ENCODE measurements at places on chromosomes 13 and 19. TPM values are rescaled to one million over a fixed set of nuclear protein-coding genes. Genes with fewer than 3 reads are reported as not detected.
A peak's percentile ranks its signal among the peaks of the same experiment; 100 is the strongest.

MAST1 gene
- polyA plus RNA-seq: 3.5 TPM

BCAM gene
- polyA plus RNA-seq: not detected

- H3K4me1 ChIP-seq: no peaks in the 10 kb centered on the region
- no peaks in the 10 kb centered on the region for H3K36me3 ChIP-seq
- no peak for DNase-seq
- no peak overlapping the region for H3K27ac ChIP-seq
- H3K27me3 ChIP-seq: no peaks in the 10 kb centered on the region
- H3K4me3 ChIP-seq: no peak overlapping the region
Measured at GRCh38 chr19:33798681-33799111, 2.0 kb downstream of the KCTD15 start.

DNA sequence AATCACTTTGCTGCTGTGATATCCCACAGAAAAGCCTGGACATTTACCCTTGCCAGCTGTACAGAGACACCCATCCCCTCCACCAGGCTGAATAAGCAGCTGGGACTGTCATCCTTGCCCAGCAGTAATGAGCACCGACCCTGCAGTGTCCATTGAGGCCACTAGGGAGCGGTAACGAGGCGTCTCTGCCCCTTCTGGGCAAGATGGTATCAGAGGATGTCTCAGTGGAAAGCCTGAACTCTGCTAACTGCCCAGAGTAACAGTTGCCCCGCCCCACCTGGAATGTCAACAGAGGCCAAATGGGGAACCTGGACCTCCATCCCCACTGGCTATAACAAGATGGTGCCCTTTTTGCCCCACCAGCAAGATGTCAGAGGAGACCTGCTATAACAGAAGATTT, 22.8 kb upstream of the CEACAM20 start:
- no peak overlapping the region for H3K27ac ChIP-seq
- H3K4me1 ChIP-seq: no peaks in the 10 kb centered on the region
- no peak for DNase-seq
- no peak overlapping the region for H3K4me3 ChIP-seq
- H3K36me3 ChIP-seq: no peaks in the 10 kb centered on the region

GRCh38 chr19:36916991-36917390, 859 bp downstream of the ZNF568 start:
- H3K27ac ChIP-seq: peak overlapping the region; percentile 94
- peak overlapping the region; percentile 95 for H3K4me3 ChIP-seq
- no peak for DNase-seq
- peaks cover 7% of the 10 kb centered on the region for H3K36me3 ChIP-seq
- peaks cover 8% of the 10 kb centered on the region for H3K4me1 ChIP-seq

DNA sequence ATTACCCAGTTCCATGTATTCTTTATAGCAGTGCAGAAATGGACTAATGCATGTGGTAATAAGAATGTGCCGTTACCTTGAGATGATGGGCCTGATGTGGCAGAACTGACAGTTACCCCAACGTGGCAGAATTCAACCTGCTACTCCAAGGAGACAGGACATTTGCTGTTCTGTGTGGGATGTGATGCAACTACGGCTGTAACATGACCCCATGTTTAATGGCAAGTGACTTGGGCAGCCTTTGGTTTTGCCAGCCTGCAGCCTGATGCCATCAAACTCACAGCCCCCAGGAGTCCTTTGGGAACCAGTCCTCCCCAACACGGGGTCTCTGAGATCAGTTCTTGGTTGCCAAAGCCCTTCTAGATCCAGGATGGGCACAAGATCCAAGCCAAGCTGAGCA, 107.3 kb downstream of the ZNF557 start:
- no peaks in the 10 kb centered on the region for H3K4me1 ChIP-seq
- no peaks in the 10 kb centered on the region for H3K36me3 ChIP-seq

DNA sequence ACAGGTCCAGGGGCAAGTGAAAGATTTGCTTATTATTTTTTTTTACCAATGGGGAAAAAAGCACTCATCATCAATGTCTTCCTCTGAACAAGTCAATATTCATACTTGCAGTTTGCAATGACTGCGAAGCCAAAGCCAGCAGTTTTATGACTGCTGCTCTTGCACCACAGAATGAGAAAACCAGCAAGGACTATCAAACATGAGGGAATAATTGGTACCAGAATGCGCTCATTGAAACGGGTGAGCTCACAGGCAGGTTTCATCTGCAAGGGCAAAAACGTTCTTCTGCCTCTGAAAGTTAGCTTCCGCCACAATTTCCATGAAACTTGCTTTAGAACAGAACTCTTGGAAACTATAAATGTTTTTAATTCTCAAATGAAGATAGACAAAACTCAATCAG, 5.5 kb downstream of the DLEU7 start:
- H3K36me3 ChIP-seq: no peaks in the 10 kb centered on the region
- H3K4me3 ChIP-seq: no peak overlapping the region
- H3K27ac ChIP-seq: no peak overlapping the region
- DNase-seq: no peak

GRCh38 chr13:39859898-39860297, 204.4 kb downstream of the COG6 start:
- H3K36me3 ChIP-seq: no peaks in the 10 kb centered on the region
- H3K27ac ChIP-seq: no peak overlapping the region
- H3K4me1 ChIP-seq: no peaks in the 10 kb centered on the region
- no peaks in the 10 kb centered on the region for H3K27me3 ChIP-seq
- no peak overlapping the region for H3K4me3 ChIP-seq

- H3K27me3 ChIP-seq: no peaks in the 10 kb centered on the region
- no peaks in the 10 kb centered on the region for H3K36me3 ChIP-seq
- H3K4me1 ChIP-seq: peaks cover 82% of the 10 kb centered on the region
- H3K27ac ChIP-seq: no peak overlapping the region
- no peak for DNase-seq
- H3K4me3 ChIP-seq: no peak overlapping the region
Measured at GRCh38 chr13:40651866-40652587, 14.4 kb downstream of the FOXO1 start.

Measured in naive thymus-derived CD4-positive, alpha-beta T cell (primary cell).